ENCODE measurements at places on chromosomes 11 and 22. TPM values are rescaled to one million over a fixed set of nuclear protein-coding genes. Genes with fewer than 3 reads are reported as not detected.

Gene MFNG
- not detected for total RNA-seq

Gene SLC7A4
- not detected for total RNA-seq

Gene LIF
- 4.1 TPM for total RNA-seq

Gene MAP6
- not detected for total RNA-seq

Gene CELSR1
- total RNA-seq = 2.1 TPM

Gene SLC22A12
- total RNA-seq = not detected

Gene VPS51
- 48.7 TPM for total RNA-seq

Gene MFRP
- not detected for total RNA-seq

Gene TNNI2
- total RNA-seq = not detected
